Caki2 (cell line): ENCODE measurements at places on chromosomes 13 and 19.

DNA sequence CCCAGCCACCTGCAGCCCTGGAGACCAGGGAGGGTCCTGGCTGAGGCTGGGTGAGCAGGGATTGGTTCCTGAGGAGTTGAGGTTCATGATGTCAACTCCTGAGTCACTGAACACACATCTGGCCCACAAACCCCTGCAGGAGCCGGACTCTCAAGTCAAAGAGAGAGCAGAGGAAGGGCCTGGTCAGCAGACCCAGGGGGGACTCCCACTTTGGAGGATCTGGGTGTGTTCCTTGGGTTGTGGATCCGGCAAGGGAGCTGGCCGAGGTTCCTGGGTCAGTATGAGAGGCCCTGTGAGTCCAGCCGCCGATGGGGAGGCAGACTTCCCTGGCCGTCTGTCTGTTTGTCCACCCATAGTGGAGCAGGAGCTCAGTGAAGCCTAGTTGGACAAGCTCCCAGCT lies 4.0 kb downstream of the SLC7A10 start:
- no peak for DNase-seq

- peak; percentile 31 for DNase-seq
These were observed 12.2 kb upstream of the LILRA5 start for GRCh38 chr19:54325194-54325621.

DNA sequence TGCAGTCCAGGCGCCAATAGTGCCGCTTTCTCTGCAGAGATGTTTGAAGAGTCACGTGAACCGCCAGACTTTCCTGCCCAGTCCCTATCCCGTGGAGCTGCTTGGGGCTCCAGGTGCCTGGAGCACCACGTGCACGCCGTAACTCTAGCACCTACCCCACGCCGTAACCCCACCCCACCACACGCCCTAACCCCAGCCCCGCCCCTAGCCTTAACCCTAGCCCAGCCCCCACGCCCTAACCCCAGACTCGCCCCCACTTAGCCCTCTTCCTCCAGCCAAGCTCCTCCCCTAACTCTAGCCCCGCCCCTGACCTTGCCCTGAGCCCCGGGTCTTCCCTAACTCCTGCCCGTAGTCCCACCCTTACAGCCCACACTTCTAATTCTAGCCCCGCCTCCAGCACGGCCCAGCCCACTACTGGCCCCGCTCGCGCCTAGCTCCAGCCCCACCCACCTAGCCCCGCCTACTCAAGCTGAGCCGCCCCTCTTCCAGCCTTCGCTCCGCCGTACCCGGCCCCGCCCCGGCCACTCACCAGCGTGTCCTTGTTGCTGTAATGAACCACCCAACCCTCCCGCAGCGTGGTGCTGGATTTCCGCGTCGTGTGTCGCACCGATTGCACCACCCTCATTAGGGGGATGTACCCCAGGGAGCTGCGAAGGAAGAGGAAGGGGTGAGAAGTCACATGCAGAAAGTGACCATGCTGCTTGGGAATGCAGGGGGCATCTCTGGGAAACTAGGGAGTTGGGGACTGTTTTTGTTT lies 19.5 kb downstream of the PRKD2 start:
- DNase-seq = peak; percentile 77

DNA sequence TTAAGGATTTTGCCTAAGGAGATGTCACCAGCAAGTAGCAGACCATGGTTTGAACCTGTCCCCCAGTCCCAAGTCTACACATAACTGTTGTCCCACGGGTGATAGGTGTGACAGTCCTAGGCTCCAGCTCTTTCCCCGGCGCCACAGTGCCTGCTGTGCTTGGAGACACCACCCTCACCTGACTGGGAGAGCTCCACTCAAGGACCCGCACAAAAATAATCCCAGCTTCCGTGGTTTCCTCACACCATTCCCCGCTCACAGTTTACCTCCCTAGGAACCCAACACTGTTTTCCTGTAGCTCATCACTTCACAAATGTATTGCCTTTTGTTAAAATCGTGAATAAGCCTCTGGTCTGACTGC lies 19.8 kb upstream of the RASA3 start:
- no peak for DNase-seq

GRCh38 chr13:109989155-109989554 lies 202.8 kb upstream of the IRS2 start:
- no peak for DNase-seq
